ENCODE measurements at places on chromosomes 7 and 10. TPM values are rescaled to one million over a fixed set of nuclear protein-coding genes. Genes with fewer than 3 reads are reported as not detected.

CYP2W1 gene
- not detected for total RNA-seq

DOCK1 gene
- total RNA-seq = 82.6 TPM

RAMP3 gene
- 78.0 TPM for total RNA-seq

C10orf105 gene
- total RNA-seq = 0.42 TPM

ZCCHC24 gene
- total RNA-seq = 79.3 TPM

FZD8 gene
- total RNA-seq = 28.6 TPM

C10orf95 gene
- not detected for total RNA-seq

CYP51A1 gene
- 30.7 TPM for total RNA-seq

CALCR gene
- 0.27 TPM for total RNA-seq

MYO3A gene
- total RNA-seq = 3.5 TPM

GTF2IRD1 gene
- total RNA-seq = 10.3 TPM

LMBR1 gene
- 63.8 TPM for total RNA-seq

- no peak overlapping the region for H3K27ac ChIP-seq
- peaks cover 2% of the 10 kb centered on the region for H3K4me1 ChIP-seq
- no peak overlapping the region for H3K4me3 ChIP-seq
Measured at GRCh38 chr10:123804716-123805115, 86.9 kb downstream of the CPXM2 start.

GRCh38 chr7:128188396-128189230 lies 52.5 kb upstream of the LEP start:
- no peak overlapping the region for H3K27ac ChIP-seq
- H3K4me3 ChIP-seq = no peak overlapping the region
- no peaks in the 10 kb centered on the region for H3K4me1 ChIP-seq
- H3K27me3 ChIP-seq = no peaks in the 10 kb centered on the region
- H3K36me3 ChIP-seq = no peaks in the 10 kb centered on the region

GRCh38 chr7:140637400-140637799 lies 3.2 kb downstream of the DENND2A start:
- H3K27ac ChIP-seq = no peak overlapping the region
- H3K4me1 ChIP-seq = no peaks in the 10 kb centered on the region
- H3K27me3 ChIP-seq = no peaks in the 10 kb centered on the region
- no peak for DNase-seq

DNA sequence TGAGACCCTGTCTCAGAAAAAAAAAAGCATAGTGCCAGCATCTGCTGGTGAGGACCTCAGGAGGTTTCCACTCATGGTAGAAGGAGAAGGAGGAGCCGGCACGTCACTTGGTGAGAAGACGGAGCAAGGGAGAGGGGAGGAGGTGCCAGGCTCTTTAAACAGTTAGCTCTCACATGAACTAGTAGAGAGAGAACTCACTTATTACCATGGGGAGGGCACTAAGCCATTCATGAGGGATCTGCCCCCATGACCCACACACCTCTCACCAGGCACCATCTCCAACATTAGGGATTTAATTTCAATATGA lies 62.9 kb upstream of the VKORC1L1 start:
- H3K36me3 ChIP-seq = no peaks in the 10 kb centered on the region
- DNase-seq = no peak
- H3K27ac ChIP-seq = no peak overlapping the region
- H3K4me1 ChIP-seq = no peaks in the 10 kb centered on the region
- H3K27me3 ChIP-seq = no peaks in the 10 kb centered on the region
- H3K4me3 ChIP-seq = no peak overlapping the region

- DNase-seq = no peak
- H3K27me3 ChIP-seq = no peaks in the 10 kb centered on the region
- H3K4me3 ChIP-seq = no peak overlapping the region
- no peak overlapping the region for H3K27ac ChIP-seq
- H3K4me1 ChIP-seq = no peaks in the 10 kb centered on the region
Measured at GRCh38 chr7:28984631-28985030, 26.5 kb upstream of the TRIL start.

GRCh38 chr10:93073539-93074146 lies at the start of gene CYP26A1:
TSS of gene CYP26A1 (plus strand) at chr10:93073893. CDS start at chr10:93073935, 42 bp downstream.
- H3K4me3 ChIP-seq = peak within 1 kb of the TSS; percentile 55
- no peaks in the 10 kb centered on the region for H3K36me3 ChIP-seq
- DNase-seq = no peak
- H3K4me1 ChIP-seq = no peaks in the 10 kb centered on the region
- H3K27me3 ChIP-seq = no peaks in the 10 kb centered on the region

DNA sequence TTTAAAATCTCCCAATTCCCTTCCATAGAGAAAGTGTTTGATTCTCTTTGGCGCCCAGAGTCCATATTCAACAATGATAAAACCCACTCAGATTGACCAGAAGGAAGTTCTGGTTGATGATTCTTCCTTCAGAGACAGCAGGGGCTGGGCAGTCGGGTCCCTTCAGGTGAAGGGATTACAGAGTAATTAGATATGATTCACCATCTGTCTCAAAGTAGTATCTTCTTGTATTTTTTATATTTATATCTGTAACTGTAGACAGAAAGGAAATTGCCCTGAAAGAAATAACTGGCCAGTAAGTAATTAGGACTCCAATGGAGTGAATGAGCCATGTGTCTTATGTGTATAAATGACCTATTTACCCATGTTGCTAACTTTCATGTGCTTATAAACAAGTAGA lies 156.0 kb downstream of the PLCE1 start:
- no peaks in the 10 kb centered on the region for H3K36me3 ChIP-seq
- peaks cover 3% of the 10 kb centered on the region for H3K4me1 ChIP-seq
- H3K4me3 ChIP-seq = no peak overlapping the region

GRCh38 chr10:103737735-103738367 lies 117.5 kb downstream of the SH3PXD2A start:
- H3K27me3 ChIP-seq = no peaks in the 10 kb centered on the region
- H3K4me3 ChIP-seq = no peak overlapping the region
- H3K4me1 ChIP-seq = no peaks in the 10 kb centered on the region
- H3K27ac ChIP-seq = no peak overlapping the region

DNA sequence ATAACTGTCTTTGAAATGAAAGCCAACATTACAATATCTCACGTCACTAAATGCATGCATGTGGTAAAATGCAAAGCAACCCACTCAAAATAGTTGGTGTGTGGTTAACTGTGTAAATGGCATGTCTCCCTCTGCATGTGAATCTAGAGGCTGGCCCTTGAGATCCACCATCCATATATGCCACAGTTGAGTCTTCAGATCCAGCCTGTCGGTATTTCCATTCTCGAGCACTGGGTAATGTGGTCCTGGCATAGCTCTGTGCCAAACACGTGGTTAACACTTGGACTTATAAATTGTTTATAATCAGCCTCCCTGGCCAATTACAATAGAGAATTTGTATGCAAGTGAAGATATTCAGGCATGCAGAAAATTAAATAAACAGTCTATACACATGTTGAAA lies 90.3 kb downstream of the LYZL1 start:
- no peaks in the 10 kb centered on the region for H3K4me1 ChIP-seq
- DNase-seq = no peak
- H3K36me3 ChIP-seq = no peaks in the 10 kb centered on the region
- H3K27ac ChIP-seq = no peak overlapping the region
- H3K4me3 ChIP-seq = no peak overlapping the region

GRCh38 chr7:147700702-147701101 lies 889.9 kb upstream of the C7orf33 start:
- H3K27me3 ChIP-seq = no peaks in the 10 kb centered on the region
- H3K27ac ChIP-seq = no peak overlapping the region
- H3K36me3 ChIP-seq = no peaks in the 10 kb centered on the region
- no peak overlapping the region for H3K4me3 ChIP-seq
- DNase-seq = no peak

DNA sequence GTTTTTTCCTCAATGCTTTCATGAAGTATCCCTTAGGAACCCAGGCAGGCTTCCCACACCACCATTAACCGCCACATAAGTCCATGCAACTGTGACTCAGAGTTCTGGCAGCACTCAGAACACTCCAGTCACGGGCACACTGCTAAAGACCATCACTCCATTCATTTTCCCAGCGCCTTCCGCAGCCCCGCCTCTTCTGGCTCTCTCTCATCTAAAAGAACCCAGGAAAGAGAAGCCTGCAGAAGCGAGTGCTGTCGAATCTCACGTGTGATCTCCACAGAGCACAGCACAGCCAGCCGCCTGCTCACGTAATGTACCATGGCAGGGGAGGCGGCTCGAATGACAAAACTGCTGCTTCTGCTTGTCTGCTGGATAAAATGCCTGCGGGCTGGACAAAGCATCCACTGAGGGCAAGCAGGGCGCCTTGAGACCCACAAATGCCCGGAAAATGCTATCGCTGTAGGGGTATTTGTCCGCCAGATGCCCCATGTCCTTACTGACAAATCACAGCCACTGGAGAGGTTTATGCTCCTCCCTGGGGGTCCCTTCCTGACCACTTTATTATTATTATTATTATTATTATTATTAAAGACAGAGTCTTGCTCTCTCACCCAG lies 1.8 kb downstream of the PSMG3 start:
- H3K27me3 ChIP-seq = no peaks in the 10 kb centered on the region
- DNase-seq = no peak
- no peak overlapping the region for H3K4me3 ChIP-seq
- peaks cover 1% of the 10 kb centered on the region for H3K36me3 ChIP-seq
- no peaks in the 10 kb centered on the region for H3K4me1 ChIP-seq

DNA sequence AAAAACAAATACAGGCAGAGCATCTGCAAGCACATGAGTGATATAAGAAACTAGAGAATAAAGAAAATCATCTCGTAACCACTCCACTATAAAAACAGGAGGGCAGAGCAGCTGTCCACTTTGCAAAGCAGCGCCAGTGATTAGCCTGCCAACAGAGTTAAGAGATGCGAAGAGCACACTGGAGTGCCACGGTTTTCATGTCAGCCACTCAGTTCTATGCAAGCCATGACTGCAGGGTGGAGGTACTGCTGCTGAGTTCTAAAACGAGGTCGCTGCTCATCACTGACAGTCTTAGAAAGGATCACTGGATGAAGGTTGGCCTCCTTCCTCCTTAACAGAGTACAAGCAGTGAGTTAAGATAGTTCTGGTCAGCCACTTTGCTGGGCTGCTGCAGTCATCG lies 58.5 kb downstream of the FGFR2 start:
- H3K4me3 ChIP-seq = no peak overlapping the region
- H3K4me1 ChIP-seq = no peaks in the 10 kb centered on the region
- no peak for DNase-seq
- H3K27me3 ChIP-seq = no peaks in the 10 kb centered on the region
- H3K36me3 ChIP-seq = no peaks in the 10 kb centered on the region

- DNase-seq = no peak
- no peaks in the 10 kb centered on the region for H3K27me3 ChIP-seq
- H3K27ac ChIP-seq = no peak overlapping the region
- no peak overlapping the region for H3K4me3 ChIP-seq
Measured at GRCh38 chr10:63885156-63885555, 364.0 kb downstream of the REEP3 start.

DNA sequence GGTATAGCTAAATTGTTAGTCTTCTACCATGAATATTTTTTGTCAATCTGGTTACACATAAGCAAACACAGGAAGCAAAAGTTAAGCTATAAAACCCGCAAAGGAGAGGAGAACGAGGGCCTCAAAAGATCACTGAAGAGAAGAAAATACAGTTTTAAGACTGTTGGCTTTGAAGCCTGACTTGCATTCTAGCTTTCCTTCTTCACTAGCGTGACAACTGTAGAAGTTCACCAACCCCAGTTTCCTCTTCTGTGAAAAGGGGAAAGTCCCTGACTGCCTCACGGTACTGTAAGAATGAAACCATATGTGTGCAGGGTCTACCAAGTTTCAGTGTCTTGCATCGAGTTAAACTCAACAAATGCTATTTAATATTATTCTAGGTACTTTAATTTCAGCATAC lies 7.5 kb upstream of the LRRN3 start:
- no peaks in the 10 kb centered on the region for H3K36me3 ChIP-seq
- H3K27ac ChIP-seq = no peak overlapping the region
- DNase-seq = no peak
- no peak overlapping the region for H3K4me3 ChIP-seq
- H3K4me1 ChIP-seq = peaks cover 2% of the 10 kb centered on the region

All from aorta (tissue), 5 donors.